Cardiac septum (tissue), 1 donor: ENCODE measurements at places on chromosomes 7 and 10. TPM values are rescaled to one million over a fixed set of nuclear protein-coding genes. Genes with fewer than 3 reads are reported as not detected.
A peak's percentile ranks its signal among the peaks of the same experiment; 100 is the strongest.

GRCh38 chr10:116237970-116238369, 35.0 kb downstream of the GFRA1 start:
- DNase-seq: no peak

DNA sequence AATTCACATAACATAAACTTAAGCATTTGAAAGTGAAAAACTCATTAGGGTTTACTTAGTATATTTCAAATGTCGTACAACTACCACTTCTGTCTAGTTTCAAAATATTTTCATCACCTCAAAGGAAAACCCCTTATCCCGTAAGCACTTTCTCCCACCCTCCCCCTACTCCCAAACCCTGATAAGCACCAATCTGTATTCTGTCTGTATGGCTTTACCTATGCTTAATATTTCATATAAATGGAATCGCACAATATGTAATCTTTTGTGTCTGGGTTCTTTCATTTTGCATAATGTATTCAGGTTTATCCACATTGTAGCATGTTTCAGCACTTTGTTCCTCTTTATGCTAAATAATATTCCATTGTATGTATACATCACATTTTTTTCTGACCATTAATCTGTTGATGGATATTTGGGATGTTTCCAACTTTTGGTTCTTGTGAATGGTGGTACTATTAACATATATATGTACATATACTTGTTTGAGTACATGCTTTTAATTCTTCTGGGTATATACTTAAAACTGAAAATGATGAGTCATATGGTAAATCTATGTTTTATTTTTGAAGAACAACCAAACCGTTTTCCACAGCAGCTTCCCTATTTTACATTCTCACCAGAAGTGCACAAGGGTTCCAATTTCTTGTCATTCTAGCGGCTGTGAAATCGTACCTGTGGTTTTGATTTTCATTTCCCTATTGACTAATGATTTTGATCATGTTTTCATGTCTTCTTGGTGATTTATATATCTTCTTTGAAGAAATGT, 6.2 kb upstream of the STARD3NL start:
- DNase-seq: no peak

GRCh38 chr7:959271-959670, 4.8 kb upstream of the ADAP1 start:
- DNase-seq: no peak

- DNase-seq: no peak
Measured at GRCh38 chr7:80278737-80279136, 144.1 kb downstream of the GNAI1 start.

DNA sequence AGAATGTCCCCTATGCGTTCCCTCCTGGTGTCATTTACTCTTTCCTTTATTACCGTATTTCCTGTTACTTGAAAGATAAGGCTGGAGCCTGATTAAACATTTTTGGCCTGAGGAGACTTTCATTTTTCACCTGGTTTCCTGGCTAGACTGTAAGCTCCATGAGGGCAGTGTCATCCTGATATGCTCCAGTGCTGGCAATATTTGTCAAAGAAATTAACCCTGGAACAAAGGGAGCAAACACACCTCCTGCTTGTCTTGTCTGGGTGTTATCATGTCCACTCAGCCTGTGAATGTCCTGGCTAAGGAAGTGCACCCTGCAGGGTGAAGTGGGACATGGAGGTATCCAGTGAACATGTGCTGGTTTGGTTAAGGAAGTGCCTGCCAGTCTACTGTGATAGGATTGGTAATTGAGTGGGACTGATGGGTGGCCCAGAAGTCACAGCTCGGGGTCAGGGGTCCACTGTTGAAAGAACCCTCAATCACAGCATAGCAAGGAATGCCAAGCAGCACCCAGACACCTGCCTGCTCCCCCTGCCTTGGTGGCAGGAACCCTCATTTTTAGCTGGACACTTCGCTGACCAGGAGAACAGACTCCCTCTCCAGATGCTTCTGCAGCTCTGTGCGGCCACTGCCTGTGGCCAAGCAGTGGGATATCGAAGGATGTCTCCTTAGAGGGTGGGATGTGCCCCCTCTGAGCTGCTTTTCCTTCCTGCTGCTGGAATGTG, 20.9 kb upstream of the PPIA start:
- DNase-seq: no peak

DNA sequence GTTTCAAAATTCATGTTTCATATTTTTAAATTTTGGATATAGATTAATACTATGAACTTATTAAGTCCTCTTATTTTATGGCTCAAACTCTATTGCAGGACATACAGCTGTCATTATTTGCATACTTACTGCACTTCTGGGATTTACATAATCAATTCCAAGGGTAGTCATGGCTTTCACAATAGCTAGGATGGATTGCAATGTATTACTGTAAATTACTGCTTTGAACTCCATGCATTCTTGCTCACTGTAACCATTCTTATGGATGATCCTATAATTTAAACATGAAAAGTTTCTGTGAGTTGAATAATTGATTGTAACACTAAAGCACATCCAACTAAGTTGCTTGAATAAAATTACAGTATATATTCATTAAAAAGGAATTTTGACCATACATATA, 23.5 kb downstream of the GNAT3 start:
- no peak for DNase-seq

GRCh38 chr7:120862987-120863590, 5.1 kb upstream of the TSPAN12 start:
- DNase-seq: no peak

DNA sequence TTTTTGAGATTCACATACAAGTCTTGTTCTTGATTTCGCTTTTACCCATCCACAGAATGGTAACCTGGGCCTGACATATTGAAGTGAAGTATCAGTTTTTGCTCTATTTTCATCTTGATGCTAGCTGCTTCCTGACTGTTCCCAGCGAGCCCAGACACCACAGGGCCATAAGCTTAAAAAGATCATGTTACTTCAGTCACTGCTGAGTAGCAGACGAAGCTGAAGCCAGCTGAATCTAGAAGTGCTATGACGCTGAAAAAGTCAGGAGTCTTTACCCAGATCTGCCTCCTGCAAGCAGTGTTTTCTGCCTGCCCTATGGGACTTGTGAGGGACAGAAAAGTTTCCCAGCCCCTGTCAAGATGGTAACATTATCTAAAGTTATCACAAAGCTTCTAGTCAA, 2.7 kb upstream of the PRXL2A start:
- no peak for DNase-seq

DNA sequence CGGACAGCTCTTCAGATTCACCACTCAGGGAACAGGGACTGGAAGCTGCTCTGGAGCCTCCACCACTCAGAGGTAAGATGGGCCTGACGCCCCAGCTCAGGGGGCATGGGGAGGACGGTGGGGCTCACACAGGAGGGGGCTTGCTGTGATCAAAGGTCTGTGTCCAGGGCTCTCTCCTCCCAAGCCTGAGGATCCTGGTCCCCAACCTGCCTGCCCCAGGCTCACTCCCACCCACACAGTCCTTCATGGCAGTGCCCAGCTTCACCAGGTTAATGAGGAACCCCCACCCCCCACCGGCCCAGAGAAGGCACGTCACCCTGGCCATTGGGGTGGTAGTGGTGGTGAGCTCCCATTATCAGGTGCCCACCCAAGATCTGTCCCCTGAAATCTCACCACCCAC, 926.7 kb upstream of the ZNF722 start:
- peak; percentile 60 for DNase-seq

DNA sequence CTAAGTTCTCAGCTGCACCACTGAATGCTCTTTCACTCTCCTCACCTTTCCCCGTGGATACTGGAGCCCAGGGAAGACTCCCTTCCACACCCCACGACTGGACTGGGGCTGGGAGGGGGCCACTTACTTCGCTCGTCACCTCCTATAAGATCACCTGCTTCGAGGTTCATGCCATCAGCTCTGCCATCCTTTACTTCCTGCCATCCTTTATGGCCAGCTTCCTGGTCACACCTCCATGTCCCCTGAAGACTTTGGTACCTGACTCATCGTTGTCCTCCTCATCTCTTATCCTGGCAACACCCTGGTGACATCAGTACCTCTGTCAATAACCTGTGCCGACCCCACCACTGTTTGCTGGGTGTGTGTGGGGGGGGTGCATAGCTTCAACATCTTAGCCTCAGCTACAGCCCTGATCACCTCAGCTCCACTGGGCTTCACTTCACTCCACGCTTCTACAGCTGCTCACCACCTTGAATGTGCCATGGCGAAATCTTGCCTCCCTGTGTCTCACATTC, 8.7 kb upstream of the VDAC2 start:
- DNase-seq: no peak

DNA sequence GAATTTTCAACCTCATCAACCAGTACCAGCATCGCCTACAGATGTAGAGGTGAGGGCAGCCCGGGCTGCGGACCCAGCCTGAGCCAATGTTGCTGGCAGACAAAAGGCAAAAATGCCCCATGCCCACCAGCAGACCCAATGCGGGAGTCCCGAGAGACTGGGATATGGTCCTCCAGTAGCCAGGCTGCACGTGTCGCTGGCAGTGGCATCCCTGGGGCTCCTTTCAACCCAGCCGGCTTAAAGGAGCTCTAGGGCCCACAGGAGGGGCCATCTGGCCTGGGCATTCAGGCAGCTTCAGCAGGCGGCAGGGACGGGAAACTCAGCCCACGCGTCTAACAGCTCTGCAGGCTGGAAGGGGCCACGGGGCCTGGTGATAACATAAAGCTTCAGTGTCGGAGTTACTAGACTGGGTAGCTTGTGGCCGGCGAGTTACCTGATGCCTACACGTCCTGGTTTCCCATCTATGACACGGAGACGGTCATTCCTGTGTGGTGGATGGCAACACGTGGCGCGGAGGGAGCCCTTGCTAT, 70.7 kb downstream of the PROSER2 start:
- no peak for DNase-seq

DNA sequence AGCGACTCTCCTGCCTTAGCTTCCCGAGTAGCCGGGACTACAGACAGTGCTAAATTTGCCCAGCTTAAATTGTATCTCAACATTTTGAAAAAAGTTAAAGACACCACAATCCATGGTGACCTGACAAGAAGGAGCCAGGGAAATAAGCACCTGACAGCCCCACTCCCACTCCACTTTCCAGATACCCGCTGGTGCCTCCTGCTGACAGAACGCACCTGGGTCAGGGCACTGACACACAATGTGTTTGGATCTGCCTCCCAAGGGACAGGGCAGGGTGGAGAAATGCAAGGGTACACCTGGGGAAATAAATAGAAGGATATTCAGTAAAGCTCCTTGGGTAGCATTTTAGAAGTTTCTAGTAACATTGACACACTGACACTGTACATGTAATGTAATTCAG, 58.9 kb upstream of the OPN4 start:
- DNase-seq: no peak

DNA sequence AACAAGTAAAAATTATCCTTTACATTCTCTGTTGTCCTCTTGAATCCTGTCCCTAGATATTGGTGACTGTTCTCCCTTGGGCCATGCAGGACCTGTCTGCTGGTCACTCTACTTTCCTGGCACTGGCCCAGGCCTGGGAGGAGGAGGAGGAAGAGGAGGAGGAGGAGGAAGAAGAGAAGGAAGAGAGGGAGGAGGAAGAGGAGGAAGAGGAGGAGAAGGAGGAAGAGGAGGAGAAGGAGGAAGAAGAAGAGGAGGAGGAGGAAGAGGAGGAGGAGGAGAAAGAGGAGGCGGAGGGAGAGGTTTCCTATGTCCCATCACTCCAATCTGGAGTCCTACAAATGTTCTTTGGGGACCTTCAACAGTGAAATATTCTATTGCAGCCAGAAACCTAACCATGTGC, 97.3 kb upstream of the NAMPT start:
- DNase-seq: no peak

DNA sequence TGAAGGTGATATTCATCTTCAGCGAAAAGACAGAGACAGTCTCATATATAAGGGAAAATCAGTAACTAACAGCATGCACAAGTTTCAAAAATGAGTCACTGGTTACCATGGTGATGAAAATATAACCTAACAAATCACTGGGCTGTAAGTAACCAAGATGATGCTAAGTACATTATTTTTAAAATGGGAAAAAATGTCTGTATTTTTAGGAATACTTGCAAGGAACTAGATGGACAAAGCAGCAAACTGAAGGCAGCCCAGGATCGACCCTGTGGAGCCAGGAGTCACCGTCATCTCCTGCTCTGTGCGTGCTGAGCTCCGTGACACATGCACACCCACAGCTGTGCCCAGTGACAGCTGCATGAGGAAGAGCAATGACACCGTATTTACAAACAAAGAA, 137.3 kb downstream of the ELMO1 start:
- DNase-seq: no peak

DNA sequence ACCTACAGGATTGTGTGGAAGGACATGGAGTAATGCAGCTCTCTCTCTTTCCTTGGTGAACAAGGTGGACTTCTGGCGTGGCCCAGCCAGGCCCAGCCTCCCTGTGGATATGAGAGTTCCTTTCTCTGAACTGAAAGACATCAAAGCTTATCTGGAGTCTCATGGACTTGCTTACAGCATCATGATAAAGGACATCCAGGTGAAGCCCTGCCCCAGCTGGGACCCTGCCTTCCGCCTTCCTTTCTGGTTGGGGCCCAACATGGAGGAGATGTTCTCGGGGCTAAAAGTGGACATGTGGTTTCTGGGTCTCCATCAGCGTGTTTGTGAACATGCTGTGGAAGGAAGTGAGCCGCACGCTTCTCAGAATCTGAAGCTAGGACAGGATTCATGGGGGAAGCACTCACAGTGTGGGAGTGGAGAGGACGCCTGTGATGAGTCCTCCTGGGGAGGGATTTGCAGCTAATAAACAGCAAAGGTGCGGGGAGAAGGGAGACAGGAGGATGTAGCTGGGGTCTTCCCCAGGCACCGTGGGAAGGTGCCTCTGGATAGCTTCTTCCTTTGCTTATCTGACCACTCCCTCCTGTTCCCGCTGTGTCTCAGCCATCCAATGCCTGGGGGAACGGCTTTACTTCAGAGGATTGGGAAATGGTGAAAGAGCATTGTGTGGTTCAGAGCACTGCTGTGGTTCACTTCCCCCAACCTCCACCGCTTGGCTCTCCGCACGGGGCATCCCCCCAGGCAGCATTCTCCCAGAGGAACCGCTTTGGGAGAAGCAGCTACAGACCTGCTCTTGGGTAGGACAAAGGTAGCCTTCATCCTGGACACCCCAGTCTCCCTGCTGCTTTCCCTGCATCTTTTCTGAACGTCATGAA, 5.5 kb downstream of the CPA5 start:
- peak; percentile 57 for DNase-seq

DNA sequence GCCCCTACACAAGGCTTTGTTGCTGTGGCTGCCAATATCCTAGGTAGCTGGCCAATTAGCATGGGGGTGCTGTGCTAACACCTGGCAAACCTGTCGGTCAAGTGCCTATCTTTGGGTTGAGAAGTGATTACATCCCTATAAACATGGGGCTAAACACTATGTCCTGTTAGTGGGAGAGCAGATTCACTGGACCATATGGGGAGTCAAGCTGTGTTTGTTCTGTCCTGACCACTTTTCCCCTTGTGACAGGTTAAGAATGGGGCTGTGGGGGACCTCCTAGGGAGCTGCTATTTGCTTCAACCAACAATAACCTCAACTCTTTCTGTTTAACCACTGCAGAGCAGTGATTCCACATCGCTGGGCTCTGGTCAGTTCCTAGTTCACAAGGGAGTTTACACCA, 151.5 kb upstream of the AOAH start:
- no peak for DNase-seq

PRSS2 gene
- total RNA-seq: not detected

TUBB8 gene
- not detected for total RNA-seq

ZPBP gene
- total RNA-seq: not detected

WBP1L gene
- total RNA-seq: 19.2 TPM

ATP6V0A4 gene
- not detected for total RNA-seq

SPDYE8 gene
- total RNA-seq: not detected

ASB13 gene
- 10.2 TPM for total RNA-seq

SLIT1 gene
- 0.05 TPM for total RNA-seq

CYP2E1 gene
- 2.2 TPM for total RNA-seq

ANTXRL gene
- total RNA-seq: not detected
